ENCODE measurements at places on chromosomes 5 and 9.

- DNase-seq = no peak
Observed at GRCh38 chr5:40853632-40854192, 12.5 kb downstream of the CARD6 start.

DNA sequence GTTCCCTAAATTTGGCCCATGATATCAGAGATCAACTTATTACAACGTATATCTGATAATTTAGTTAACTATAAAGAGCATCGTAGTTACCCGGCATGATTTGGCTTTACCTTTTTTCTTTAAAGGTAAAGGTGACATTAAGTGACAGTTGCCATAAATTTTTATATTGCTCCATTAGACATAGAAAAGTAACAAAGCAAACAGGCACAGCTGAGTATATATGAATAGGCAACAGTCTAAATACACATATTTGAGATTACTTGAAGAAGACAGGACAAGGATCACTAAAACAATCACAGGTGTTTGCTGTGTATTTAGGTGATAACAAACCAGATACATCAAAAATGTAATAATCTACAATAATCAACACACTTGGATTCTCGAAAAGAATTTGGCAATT lies 34.8 kb downstream of the RFX3 start:
- no peak for DNase-seq

- no peak for DNase-seq
Observed at GRCh38 chr9:136204838-136205706, at the start of gene LHX3. TSS of gene LHX3 (minus strand) at chr9:136205128. CDS start at chr9:136205012, 116 bp downstream.

- no peak for DNase-seq
Observed at GRCh38 chr9:113005777-113006176, 6.2 kb downstream of the ZNF883 start.

DNA sequence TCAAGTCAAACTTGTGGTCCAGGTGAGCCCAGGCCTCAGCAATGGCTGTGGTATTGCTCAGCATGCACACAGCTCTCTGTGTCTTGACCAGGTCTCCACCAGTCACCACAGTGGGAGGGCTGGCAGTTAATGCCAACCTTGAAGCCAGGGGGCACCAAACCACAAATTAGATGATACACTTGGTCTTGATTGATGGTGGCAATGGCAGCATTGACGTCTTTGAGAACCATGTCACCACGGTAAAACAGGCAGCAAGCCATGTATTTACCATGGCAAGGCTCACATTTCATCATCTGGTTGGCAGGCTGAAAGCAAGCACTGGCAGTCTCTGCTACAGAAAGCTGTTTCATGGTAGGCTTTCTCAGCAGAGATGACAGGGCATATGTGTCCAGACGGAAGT lies 40.0 kb downstream of the NIM1K start:
- DNase-seq = peak; percentile 9

GRCh38 chr9:115810166-115810565 lies 343.4 kb upstream of the PAPPA start:
- DNase-seq = no peak

DNA sequence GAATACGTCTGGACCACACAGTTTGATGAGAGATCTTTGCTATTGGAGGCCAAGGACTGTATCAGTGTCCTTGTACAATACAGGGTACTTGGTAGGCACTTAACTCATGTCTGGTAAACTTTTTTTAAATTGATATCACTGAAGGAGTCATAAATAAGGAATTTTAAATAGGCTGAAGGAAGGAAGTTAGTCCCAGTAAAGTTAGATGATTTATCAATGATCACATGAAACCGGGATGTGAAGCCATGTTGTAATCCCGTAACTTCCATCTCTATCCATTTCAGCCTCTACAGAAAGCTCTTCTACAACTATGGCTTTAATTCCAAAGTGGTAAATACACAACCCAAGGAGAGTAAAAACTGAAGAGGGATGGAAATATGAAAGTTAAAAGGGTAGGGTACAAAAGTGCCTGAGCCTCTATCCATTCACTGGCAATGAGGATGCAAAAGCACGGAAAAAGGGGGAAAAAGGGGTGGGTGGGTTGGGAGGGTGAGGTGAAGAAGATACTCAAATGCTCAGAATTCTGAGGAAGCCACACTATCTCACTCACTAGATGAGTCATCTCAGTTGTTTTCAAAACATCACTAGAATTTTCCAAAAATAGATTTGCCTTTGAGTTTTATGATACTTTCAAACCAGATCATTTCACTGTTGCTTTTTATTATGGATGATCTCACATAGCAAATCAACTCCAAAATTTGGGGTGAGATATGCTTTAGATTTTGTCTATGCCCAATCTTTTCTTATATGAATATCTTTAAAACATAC lies 1053.5 kb downstream of the NR2F1-AS1 start:
- no peak for DNase-seq

DNA sequence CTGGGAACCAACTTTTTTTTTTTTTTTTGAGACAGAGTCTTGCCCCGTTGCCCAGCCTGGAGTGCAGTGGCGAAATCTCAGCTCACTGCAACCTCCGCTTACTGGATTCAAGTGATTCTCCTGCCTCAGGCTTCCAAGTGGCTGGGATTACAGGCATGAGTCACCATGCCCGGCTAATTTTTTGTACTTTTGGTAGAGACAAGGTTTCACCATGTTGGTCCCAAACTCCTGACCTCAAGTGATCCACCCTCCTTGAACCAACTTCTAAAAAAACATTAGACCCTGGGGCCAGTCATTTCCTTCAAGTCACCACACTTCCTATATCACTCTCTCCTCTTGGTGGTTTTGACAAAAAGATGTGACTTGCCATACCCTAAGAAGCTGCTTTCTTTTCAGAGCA lies 10.9 kb upstream of the SHROOM1 start:
- DNase-seq = no peak

GRCh38 chr9:124632077-124632621 lies 125.0 kb upstream of the NR5A1 start:
- no peak for DNase-seq

- no peak for DNase-seq
Observed at GRCh38 chr9:121230256-121230655, 28.6 kb upstream of the RAB14 start.

Data from stimulated activated CD4-positive, alpha-beta T cell treated with anti-CD3 and anti-CD28 coated beads, Interleukin-4, amount 100 ng/mL, for 24 hours (primary cell).